ENCODE measurements at places on chromosomes 16 and 17.

GRCh38 chr17:82697808-82698064 lies 762 bp downstream of the RAB40B start:
- DNase-seq = no peak

- no peak for DNase-seq
Observed at GRCh38 chr16:14109782-14110727, 38.9 kb downstream of the MRTFB start.

GRCh38 chr17:4895121-4895520 lies 4.2 kb upstream of the C17orf107 start:
- DNase-seq = no peak

DNA sequence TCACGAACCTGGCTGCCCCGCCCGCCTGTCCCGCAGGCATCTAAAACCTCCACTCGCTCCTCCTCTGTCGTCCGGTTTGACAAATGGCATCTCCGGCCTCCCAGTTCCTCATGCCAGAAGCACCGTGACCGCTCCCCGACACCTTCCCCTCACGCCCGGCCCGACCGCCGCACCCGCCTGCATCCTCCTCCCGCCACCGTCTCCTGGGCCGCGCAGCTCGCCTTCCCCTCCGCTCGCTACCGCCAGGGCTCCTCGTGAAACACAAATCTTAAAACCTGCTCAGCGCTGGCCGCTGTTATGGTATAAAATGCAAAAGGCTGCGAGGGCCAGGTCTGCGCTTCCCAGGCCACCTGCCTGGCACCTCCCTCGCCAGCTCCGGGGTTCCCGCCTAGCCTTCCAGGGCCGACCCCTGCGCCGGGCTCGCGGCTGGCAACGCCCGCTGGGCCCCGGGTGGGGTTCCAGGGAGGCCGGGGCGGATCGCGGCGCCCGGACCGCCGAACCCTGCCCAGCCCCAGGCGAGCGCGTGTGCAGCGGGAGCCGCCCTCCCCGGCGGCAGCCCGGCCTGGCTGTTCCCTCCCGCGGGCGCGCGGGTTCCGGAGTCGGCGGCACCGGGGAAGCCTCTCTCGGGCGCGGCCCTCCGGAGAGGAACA lies 488 bp downstream of the SPSB3 start:
- DNase-seq = no peak

GRCh38 chr16:25371342-25371741 lies 113.7 kb upstream of the ZKSCAN2 start:
- no peak for DNase-seq

GRCh38 chr16:88013091-88013609 lies 61.9 kb downstream of the BANP start:
- no peak for DNase-seq

DNA sequence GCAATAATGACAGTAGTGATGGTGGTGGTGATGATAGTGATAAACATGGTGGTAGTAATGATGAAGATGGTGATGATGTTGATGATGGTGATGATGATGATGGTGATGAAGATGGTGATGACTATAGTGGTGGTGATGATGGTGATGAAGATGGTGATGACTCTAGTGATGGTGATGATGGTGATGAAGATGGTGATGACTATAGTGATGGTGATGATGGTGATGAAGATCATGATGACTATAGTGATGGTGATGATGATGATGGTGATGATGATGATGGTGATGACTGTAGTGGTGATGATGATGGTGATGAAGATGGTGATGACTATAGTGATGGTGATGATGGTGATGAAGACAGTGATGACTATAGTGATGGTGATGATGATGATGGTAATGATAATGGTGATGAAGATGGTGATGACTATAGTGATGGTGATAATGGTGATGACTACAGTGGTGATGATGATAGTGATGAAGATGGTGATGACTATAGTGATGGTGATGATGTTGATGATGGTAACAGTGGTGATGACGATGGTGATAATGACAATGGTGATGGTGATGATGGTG lies 35.6 kb downstream of the DYNLRB2 start:
- no peak for DNase-seq

GRCh38 chr17:73609758-73610157 lies 34.5 kb downstream of the SDK2 start:
- no peak for DNase-seq

- no peak for DNase-seq
Observed at GRCh38 chr17:17902877-17903276, 66.1 kb upstream of the SREBF1 start.

GRCh38 chr17:43768382-43768781 lies 9.8 kb upstream of the SOST start:
- no peak for DNase-seq

GRCh38 chr17:78230252-78230962 lies 1.0 kb upstream of the TMEM235 start:
- DNase-seq = no peak
